ENCODE measurements at places on chromosomes 13 and 19. TPM values are rescaled to one million over a fixed set of nuclear protein-coding genes. Genes with fewer than 3 reads are reported as not detected.

GRCh38 chr13:31045286-31046081 is 113.0 kb downstream of the TEX26 start:
- peak; percentile 36 for DNase-seq

DNA sequence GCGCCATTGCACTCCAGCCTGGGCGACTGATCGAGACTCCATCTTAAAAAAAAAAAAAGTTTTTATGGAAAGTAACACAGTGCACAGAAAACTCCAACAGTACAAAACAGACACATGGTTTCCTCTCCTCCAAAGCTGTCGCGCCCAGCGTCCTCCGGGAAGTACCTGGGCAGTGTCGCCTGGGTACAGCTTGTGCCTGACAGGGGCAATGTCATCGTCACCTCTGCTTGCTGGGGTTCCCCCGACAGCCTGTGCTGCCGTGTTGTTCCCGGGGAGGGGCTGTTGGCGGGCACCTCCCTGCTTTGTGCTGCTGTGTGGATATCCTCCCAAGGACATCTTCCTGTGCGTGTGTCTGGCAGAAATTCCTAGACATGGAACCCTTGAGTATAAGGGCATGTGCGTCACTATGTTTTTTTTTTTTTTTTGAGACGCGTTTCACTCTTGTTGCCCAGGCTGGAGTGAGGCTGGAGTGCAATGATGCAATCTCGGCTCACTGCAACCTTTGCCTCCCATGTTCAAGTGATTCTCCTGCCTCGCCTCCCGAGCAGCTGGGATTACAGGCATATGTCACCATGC is 2.4 kb upstream of the F2RL3 start:
- peak; percentile 40 for DNase-seq

DNA sequence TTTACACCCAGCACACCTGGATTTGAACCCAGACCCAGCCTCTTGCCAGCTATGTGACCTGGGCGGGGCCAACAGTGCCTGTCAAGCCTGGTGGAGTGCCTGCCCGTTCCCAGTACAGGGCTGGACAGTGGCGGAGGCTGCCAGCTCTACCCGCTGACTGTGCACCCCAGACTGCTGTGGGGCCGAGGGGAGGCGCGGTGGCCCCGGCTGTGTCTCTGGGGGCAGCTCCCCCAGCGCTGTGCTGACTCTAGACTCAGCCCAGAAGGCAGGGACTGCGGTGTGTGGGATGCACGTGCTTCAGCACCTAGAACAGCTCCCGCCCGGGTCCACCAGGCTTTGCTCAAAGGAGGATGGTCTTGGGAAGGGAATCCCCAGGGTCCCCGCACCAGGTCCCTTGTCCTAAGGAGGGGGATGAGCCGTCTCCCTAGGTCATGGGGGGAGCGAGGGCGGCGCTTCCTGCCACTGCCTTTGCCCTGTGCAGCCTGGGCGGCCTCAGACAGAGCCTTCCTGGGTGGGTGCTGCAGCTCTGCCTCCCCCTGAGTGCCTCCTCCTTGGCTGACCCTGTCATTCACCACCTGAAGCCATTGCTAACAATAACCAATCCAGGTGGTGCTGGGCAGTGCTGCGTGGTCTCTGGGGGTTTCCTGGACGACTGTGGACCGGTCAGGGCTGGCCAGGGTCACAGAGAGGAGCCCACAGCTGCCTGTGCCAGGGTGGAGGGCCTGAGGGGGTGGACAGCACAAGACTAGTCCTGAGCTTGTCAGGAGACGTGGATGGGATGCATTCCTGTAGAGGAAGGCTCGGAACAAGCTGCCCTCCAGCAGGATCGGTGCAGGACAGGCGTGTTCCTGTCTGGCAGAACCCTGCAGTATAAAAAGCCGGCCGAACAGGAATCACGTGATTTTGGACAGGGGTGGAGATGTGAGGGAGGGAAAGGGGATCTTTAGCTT is 18.6 kb downstream of the TMEM255B start:
- no peak for DNase-seq

The NUDT15 gene
- 7.6 TPM for total RNA-seq

The CRX gene
- not detected for total RNA-seq

GRCh38 chr13:73828811-73829210 is 305.4 kb downstream of the KLF12 start:
- DNase-seq, result no peak

GRCh38 chr19:3039641-3040077 is 10.6 kb upstream of the TLE2 start:
- DNase-seq, result peak; percentile 44

The CEACAM3 gene
- total RNA-seq, result not detected

DNA sequence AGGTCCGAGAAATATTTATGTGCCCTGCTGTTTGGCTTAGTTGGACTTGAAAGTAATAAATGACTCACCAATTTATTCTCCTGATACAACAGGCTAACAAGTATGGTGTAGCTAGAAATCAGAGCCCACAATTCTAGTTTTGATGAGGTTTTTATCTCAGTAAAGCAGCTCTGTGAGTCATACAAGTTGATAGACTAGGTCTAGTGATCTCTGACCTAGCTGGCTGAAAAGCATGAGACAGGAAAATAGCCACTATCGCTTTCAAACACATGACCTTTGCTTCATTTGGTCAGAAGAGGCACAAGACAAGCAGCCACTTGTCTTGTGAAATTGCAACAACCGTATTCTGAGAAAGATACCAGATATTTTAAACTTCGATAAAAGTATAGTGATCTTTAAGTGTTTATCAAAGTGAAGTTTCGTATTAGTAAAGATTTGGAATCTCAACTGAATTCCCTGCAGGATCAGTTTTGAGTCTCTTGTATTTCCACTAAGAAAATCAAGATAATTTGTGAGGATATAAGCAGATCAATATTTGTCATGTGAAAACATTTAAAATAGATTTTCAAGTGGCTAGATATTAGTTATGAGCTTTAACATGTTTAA is 126.7 kb downstream of the MAB21L1 start:
- DNase-seq, result peak; percentile 7

GRCh38 chr19:55258476-55258827 is 365 bp downstream of the PPP6R1 start:
- DNase-seq, result no peak

DNA sequence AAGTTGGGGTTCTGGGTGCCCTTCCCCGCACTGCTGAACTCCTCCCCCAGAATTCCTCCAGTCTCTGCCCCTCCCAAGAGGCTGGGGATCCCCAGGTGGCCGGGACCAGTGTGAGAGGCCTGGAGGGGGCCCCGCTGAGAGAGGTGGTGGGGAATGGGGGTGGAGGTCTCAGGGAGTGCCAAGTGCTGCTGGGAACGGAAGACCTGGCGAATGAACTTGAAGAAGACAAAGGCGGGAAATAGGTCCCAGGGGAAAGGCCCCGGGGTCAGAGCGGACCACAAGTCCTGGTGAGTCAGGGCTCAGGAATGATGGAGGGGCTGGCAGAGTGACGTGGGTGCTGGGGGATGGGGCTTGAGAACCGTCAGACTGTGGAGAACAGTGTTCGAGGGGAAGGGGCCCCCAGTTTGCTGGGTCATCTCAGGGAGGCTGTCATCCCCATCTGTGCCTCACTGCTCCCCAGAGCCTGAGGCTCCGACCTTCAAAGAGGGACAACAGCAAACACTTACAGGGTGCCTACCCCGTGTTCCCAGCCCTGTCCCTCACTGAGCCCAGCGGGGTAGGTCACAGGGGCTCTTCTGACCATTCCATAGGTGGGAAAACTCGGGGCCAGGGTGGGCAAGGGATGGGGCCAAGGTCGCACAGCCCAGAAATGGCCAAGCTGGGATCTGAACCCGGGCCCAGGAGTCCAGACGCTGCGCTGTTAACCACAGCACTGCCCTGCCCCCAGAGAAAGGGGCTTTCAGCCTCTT is 16.0 kb upstream of the SEMA6B start:
- peak; percentile 22 for DNase-seq

DNA sequence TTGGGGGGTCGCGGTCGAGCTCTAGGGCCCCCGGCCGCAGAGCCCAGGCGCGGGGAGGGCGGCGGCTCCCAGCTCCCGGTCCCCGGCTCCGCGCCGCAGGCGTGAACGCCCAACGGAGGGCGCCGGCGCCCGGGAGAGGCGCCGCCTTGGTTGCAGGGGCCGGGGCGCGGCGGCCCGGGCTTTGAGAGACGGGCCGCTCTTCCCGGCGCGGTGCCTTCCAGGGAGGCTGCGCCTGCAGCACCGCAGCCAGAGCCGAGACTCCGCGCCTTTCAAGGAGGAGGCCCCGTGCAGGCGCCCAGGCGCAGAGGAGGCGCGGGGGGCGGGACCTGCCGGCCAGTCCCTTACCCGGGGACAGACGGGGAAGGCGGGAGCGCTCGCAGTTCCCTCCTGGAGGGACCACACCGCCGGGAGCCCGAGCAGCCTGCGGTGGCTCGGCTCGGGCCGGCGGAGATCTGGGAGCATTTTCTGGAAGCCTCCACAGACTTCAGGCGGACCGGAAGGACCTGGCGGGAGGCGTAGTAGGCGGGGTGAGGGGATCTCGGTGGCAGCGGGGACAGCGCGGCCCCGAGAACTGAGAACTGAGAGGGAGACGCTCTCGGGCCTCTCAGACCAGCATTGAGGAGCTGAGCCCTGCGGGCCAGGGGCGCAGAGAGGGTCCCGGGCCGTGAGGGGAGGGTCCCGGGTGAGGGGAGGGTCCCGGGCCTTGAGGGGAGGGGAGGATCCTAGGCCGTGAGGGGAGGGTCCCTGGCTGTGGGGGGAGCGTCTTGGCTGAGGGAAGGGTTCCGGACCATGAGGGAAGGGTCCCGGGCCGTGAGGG is 25.5 kb upstream of the MCF2L start:
- DNase-seq, result no peak

- peak; percentile 77 for DNase-seq
Measured at GRCh38 chr13:31945202-31945961, 86.2 kb upstream of the FRY start.

DNA sequence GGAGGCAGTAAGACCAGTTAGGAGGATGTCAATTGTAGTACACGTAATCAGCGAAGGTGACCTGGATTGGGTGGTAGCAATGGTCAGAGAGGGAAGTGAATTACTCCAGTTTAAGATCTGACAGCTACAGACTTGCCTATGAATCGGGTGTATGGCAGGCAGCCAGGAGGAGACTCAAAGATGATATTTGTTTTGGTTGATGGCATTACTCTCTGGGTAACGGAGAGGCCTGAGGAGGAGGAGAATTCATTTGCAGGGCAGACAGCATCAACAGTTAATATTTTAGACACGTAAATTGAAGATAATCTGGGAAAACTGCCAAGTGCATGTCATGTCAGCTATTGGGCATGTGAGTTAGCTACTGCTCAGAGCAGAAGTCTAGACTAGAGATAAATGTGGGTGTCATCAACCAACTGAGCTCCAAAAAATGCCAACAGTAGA is 109.2 kb downstream of the SGCG start:
- DNase-seq, result no peak

DNA sequence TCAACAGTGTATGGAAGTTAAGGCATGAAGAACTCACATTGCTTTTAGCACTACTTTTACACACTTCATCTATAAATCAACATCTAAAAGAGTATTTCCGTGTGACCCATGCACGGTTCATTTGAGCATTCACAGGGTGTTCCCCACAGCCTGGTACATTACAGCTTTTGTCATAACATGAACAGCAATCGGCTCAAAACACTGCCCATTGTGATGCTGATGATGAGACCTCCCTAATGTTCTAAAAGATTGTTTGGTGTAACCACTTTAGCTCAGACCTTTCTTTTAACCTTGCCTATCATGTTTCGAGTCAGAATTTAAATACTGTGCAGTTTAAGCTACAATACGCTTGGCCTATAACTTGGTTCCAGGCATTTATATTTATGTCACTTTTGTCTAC is 4.1 kb upstream of the KLF5 start:
- no peak for DNase-seq

The CCDC194 gene
- total RNA-seq, result not detected

The DENND1C gene
- 1.2 TPM for total RNA-seq

The UBA52 gene
- 512 TPM for total RNA-seq

DNA sequence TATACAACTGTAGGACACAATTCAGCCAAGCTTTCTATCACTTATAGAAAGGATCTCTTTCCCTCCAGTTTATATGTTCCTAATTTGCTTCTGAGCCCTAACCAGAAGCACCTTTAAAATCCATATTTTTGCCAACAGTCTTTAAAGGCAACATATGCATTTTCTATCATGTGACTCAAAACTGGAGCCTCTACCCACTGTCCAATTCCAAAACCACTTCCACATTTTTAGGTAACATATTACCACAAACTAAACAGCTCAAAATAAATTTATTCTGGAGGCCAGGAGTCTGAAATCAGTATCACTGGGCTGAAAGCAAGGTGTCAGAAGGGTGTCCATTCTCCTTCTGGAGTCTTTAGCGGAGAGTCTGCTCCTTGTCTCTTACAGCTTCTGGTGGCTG is 15.9 kb upstream of the EFNB2 start:
- no peak for DNase-seq

- DNase-seq, result no peak
Measured at GRCh38 chr13:99366075-99366987, 59.1 kb upstream of the GPR183 start.

GRCh38 chr19:34131100-34131499 is 41.2 kb upstream of the LSM14A start:
- no peak for DNase-seq

The PCDH9 gene
- 1.4 TPM for total RNA-seq

- no peak for DNase-seq
Measured at GRCh38 chr19:4064149-4064495, 2.6 kb downstream of the ZBTB7A start.

The MYO1F gene
- 1.6 TPM for total RNA-seq

The C1QTNF9B gene
- total RNA-seq, result 0.27 TPM

DNA sequence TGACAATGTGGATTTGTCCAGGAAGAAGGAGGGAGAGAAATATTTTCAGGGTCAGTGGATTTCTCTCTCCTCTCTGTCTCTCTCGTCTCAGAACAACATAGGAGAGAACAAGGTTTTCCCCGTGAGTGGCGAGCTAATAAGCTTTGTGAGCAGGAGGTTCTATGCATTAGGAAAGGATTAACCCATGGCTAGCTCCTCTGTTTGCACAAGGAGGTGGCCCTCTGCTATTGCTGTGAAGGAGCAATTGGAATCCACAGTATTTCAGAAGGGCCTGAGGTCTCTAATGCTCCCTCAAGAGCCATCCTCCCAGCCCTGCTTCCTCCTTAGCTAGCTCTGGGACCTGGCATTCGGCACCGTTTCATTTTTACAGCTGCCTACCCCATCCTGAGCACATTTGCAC is 288.9 kb upstream of the MAB21L1 start:
- DNase-seq, result no peak

The KIR2DL1 gene
- total RNA-seq, result not detected

DNA sequence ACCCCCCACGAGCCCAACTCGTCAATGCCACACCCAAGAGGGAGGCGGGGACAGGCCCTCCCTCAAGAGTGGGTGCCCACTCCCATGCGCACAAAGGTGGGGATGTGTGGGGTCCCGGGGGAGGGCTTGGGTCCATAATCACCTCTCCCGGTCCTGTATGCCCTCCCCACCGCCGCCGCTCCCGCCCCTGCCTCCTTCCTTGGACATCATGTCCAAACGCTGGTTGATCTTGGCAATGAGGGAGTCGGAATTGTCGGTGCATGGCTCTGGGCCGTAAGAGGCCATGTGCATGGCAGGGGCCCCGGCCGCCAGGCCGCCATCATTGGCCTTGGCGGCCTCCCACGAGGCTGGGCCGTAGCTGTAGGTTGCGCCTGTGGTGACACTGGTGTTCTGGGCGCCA is 5.9 kb downstream of the AKAP8 start:
- no peak for DNase-seq

All from gastrocnemius medialis (tissue), 4 donors.